ENCODE measurements at places on chromosomes 4 and X.

GRCh38 chr4:8155048-8155447 is 3.6 kb downstream of the ABLIM2 start:
- no peak for DNase-seq

DNA sequence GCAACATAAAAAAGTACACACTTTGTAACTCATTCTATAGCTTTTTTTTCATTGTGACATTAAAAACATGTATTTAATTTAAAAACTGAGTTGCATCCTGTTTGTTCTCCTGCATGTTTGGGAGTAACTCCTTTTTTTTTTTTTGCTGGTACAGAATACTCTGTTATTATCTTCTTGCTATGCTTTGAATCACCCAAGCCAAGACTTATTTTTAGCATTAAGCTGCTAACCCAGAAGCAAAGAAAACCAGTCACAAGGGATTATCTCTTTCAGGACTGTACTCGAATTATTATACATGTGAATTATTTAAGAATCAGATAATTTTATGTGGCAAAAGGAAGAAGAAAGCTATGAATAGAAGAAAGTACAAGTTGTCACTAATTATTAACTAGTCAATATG is 194.9 kb downstream of the ADAMTS3 start:
- no peak for DNase-seq

DNA sequence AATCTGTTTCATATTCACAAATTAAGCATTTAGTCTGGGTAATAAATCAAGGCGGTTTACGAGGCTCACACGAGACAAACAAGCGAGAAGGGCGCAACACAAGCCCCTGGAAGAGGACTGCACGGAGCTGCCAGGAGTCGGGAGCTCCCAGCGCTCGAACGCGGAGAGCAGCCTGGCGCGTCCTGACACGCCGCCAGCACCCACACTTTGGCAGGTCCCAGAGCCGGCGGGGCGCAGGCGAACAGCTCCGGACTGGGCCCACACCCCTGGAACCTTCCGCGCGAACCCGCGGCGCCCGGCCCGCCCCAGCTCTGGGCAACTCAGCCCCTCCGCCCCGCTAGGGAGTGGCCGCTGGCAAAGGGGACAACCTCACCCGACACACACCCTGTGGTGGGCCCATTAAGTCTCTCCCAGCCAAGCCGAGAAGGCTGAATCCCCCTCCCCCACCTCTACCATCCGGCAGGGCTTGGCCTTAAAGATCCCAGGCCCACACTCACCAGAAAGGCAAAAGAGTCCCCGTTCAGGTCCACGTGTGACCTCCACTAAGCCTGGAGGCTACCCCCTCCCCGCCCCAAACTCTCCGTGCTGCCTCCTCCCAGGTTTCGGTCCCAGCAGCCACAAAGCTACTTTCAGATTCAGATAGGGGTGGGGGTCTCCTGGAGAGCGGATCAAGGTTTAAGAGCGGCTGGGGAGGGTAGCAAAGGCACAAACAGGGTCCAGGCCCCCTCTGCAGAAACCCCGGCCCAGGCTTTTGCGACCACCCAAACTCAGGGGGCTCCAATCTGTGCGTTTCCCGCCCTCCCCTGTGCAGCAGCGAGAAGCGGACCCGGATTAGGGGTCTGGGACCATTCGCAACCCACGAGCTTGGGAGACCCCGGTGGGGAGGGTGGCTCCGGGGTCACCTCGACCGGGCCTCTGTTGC is 47.5 kb upstream of the BCOR start:
- no peak for DNase-seq

DNA sequence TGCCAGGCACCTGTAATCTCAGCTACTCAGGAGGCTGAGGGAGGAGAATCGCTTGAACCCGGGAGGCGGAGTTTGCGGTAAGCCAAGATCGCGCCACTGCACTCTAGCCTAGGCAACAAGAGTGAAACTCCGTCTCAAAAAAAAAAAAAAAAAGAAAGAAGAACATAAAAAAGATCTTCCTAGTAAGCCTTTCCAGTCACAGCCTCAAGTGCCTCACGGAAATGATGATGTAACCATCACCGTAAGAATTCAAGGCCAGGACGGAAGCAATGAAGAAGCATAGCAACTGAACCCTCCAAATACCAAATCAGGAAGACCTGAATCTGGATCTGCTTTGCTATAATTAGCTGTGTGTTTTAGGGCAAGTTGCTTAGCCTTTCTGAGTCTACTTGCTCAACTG is 28.8 kb downstream of the RBM47 start:
- no peak for DNase-seq

DNA sequence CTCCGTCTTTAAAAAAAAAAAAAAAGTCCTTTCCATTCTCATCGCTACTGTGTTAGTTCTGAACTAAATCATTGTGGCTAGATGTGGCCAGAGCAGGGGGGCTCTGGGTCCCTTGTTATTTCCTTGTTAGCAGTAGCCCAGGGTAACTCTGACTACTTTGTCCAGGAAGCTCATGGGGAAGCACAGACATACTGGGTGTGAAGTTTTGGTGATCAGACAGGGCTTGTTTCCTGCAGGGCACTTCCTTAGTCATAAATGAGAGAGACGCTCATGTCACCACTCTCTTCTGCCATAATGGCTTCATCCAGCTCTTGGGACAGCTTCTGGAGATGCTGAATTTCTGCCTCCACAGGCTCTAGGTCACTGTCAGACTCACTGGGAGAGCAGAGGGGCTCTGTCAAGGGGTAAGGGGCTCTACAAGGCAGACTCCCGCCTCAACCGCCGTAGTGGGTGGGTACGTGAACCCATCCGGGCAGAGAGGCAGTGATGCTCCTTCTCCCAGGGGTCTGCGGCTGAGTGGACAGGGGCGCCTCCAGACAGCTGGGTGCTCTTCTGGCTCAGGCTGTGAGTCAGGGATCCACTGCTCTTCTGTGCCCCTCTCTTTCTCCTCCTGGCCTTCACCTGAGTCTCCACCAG is 12.9 kb downstream of the STIM2 start:
- DNase-seq = no peak

DNA sequence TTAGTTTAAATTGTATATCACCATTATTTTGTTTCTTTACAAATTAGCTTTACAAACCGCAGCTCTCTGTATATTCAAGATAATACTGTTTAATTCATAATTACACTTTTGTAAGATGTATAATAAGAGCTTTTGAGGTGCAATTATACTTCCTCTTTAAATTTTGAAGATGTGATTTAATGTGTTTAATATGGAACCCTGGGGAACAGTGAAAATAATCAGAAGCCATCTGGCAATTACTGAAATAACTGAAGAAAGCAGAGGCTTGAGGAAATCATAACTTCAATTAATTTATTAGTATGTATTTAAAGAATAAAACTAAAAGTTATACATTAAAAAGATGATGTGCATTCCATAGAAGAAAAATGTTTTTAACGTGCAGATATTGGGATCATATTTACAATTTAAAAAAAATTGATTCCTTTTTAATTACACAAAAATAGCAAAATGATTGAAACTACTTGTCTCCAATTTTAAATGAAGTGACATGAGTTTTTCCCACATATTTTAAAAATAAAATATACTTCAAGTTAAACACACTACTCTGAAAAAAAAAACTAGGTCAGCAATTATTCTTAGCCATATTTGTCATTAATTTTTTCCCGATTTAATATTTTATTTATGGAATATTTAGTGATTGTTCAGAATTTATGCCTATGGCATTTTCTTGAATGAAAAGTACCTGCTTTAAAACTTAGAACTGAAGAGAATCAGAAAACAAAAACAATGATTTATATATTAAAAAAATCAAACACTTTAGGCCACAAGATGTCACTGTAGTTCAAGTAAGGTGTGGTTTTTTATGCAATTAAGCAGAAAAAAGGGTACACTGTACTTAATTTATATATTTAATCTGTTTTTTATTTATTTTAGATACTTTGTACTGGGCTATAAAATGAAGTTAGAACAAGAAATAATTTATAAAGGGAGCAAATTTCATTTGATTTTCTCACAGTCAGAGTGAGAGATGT is 942.7 kb upstream of the NDST4 start:
- DNase-seq = no peak

DNA sequence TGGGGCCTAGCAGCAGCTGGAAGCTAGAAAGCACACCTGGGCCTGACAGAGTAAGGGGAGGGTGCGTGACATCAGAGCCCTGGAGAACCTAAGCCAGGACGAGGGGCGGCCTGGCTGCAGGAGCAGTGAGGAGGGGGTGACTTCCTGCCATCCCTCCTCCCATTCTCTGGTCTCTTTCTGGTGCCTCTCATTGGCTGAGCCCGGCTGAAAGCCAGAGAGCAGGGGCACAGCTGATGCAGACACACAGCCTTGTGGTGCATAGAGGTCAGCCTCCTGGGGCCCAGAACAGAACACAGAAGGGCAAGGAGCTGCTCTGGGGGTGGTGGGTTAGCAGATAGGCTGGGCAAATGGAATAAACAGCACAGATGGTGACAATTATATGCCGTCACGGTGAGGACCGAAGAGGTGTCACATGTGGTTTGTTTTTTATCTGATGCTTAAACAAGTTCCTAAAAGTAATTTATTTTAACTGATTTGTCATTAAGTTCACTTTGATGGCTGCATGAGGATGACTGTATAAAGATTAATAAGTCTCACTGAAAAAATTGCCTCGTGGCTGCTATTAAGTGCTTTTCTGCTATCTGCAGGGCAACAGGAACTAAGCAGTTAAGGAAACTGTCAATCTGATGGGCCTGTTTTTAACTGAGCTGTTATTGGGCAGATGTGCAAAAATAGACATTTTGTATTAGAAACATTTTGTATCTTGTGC is 102.0 kb downstream of the FNIP2 start:
- no peak for DNase-seq

GRCh38 chrX:39115166-39115565 is 313.9 kb downstream of the MID1IP1 start:
- no peak for DNase-seq
